Urothelium cell line (cell line): ENCODE measurements at places on chromosomes 2 and 18.

DNA sequence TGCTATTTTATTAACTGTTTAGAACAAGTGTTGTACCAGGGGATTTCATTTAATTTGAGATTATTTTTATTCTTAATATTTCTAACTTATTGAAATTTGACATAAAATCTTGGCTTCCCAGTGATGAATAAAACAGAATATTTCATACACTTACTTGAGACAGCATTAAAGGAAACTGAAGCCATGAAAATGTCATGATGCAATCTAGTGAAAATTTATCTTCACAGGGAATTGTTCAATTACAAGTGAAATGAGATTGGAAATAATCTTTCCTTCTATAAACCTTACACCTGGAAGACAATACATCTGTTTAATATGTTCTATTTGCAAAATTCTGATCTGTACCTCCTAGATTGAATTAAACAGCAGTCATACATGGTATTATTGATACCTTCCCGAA lies 511.0 kb upstream of the CDH7 start:
- no peak for DNase-seq

- DNase-seq: no peak
These were observed 3.4 kb downstream of the AQP4 start for GRCh38 chr18:26862084-26862483.

GRCh38 chr2:219542931-219543595 lies 546 bp downstream of the CHPF start:
- peak; percentile 47 for DNase-seq

- DNase-seq: no peak
These were observed 342.4 kb downstream of the TNS1 start for GRCh38 chr2:217660423-217660822.

DNA sequence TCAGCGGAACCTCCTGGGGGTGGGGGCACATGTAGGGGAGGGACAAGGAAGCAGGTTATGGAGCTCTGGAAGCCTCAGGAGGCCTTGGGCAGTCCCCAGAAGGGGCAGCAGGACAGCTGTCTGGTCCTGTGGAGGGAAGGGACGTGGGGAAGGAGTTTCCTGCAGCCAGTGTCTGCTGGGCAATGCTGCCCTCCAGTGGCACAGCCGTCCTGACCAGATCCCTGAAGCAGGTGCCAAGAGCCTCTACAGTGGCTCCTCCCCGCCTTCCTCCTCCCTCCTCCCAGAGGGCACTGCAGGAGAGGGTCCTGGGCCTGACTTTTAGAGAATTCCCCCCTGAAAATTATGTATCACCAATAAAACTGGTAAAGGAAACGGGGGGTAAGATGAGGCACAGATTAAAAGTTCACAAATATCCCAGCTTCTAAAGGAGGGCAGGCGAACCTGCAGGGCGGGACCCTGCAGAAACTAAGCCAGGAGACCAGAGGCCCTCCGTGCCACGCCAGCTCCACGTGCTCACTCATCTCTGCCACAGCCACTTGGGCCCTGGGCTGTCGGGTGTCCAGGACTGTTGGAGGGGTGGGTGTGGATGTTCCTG lies 258.5 kb downstream of the TWIST2 start:
- peak; percentile 86 for DNase-seq

GRCh38 chr2:190627448-190628412 lies 21.2 kb upstream of the NAB1 start:
- DNase-seq: no peak

DNA sequence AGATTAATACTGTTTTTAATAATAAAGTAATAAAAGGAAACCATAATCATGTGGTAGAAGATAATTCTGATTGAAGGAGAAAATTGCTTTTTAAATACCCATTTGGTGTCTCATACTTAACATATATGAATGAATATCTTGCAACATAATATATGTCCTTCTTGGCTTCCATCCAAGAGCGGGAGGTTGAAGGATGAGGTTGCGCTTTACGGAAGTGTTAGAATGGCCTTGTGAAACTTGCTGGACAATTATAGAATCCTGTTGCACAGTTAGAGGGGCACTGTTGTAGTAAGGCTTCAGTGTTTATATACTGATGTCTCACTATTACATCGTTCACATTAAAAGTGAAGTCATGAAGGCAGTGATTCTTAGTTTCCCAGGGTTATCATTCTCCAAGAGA lies 9.4 kb downstream of the INSIG2 start:
- DNase-seq: no peak

DNA sequence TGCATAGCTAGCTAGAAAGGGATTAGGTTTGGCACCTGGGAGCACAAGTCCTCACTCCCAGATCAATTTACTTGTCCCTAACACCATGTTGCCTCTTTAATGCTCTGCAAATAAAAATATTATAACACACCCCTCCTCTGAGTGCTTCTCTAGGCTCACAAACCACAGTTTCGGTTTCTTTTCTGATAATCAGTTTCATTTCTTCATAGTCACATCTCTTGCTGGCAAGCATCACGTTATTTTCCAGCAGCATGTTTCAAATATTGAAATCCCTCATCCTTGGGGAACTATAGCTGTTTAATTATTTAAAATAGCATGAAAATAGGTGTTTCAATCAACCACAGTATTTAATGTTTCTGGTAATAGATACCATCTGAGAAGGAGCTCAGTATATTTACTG lies 13.9 kb upstream of the SMCHD1 start:
- no peak for DNase-seq
